ENCODE measurements at places on chromosomes 5 and 9. TPM values are rescaled to one million over a fixed set of nuclear protein-coding genes. Genes with fewer than 3 reads are reported as not detected.

- DNase-seq = peak; percentile 46
Observed at GRCh38 chr9:36450110-36450732, 50.2 kb upstream of the RNF38 start.

- DNase-seq = no peak
Observed at GRCh38 chr5:55634866-55635265, 77.3 kb downstream of the SLC38A9 start.

DNA sequence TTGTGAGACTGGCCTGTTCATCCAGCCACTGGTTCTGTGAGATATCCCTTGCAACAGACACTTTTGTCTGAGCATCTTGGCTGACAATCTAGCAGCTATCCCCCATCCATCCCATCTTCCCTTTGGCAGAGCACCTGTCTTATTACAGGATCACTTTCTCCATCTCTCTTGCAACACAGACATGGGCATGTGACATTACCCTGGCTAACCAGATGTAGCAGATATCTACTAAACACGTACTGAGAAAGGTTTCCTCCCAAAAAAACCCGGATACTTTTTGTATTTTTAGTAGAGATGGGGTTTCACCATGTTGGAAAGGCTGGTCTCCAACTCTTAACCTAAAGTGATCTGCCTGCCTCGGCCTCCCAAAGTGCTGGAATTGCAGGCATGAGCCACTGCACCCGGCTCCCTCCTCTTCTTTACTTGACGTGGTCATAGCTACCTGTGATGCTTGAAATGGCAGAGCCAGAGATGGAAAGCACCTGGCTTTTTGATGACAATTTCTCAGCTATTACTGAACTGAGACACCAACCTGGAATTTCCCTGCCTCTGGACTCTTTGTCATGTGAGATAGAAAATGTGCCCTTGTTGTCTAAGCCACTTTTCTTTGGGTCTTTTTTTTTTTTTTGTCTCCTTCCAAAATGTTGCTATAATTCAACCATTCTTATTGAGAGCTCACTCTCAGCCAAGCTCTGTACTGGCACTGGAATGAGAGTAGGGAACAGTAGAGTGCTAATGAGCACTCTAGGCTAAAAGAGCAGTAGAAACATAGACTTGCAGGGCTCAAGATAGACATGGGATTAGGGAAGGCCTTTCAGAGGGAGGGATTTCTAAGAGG, 32.6 kb downstream of the FNBP1 start:
- DNase-seq = no peak

DNA sequence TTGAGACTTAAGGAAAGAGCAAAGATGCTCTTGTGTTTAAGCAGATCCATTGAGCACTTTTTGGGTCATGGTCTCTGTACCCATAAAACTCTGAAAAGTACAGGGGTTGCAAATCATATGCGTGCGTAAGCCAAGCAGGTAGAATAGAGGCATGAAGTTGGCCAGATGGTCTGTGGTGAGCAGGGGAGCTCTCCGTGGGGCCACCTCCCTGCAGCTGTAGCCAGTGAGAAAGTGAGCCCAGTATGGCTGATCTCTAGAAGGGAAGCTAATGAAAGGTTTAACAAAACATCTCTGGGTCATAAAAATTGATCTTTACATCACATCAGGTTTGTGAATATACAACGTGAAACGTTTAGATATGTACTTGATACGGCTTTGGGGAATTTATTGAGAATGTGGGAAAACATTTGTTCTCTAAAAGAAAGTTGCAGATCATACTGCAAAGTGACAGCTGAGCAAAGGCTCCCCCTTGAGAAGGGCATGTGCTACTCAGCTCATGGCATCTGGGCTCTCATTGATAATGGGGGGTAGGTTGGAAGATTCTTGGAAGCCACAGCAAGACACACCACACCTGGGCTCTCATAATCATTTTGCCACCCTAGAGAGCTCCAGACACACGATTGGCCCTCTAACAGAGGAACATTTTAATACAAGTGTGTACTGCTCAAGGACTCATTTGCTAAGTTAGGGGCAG, 30.6 kb downstream of the SH3GL2 start:
- DNase-seq = no peak

GRCh38 chr9:115000217-115000639, 69.8 kb upstream of the TNFSF8 start:
- DNase-seq = no peak

C9orf153 gene
- polyA plus RNA-seq = 0.10 TPM

TSPAN17 gene
- polyA plus RNA-seq = 29.4 TPM

SLC30A5 gene
- 92.7 TPM for polyA plus RNA-seq

ADCY2 gene
- polyA plus RNA-seq = 4.1 TPM

ZNF883 gene
- 10.0 TPM for polyA plus RNA-seq

Data from left renal cortex interstitium (tissue), 4 donors.